ENCODE measurements at places on chromosomes 6 and 20. TPM values are rescaled to one million over a fixed set of nuclear protein-coding genes. Genes with fewer than 3 reads are reported as not detected.

CLPSL2 gene
- not detected for total RNA-seq

PSORS1C2 gene
- total RNA-seq, result not detected

DAAM2 gene
- total RNA-seq, result 7.4 TPM

SIGLEC1 gene
- total RNA-seq, result not detected

LGSN gene
- not detected for total RNA-seq

PSMG4 gene
- 35.2 TPM for total RNA-seq

MUCL3 gene
- total RNA-seq, result not detected

RRAGD gene
- 1.3 TPM for total RNA-seq

TRIM15 gene
- total RNA-seq, result not detected

OR2B6 gene
- total RNA-seq, result not detected

BPIFB4 gene
- total RNA-seq, result not detected

TPBG gene
- total RNA-seq, result 71.4 TPM

CRISP1 gene
- not detected for total RNA-seq

PTK6 gene
- not detected for total RNA-seq

SPATS1 gene
- total RNA-seq, result not detected
